ENCODE measurements at places on chromosomes 11 and 22.

DNA sequence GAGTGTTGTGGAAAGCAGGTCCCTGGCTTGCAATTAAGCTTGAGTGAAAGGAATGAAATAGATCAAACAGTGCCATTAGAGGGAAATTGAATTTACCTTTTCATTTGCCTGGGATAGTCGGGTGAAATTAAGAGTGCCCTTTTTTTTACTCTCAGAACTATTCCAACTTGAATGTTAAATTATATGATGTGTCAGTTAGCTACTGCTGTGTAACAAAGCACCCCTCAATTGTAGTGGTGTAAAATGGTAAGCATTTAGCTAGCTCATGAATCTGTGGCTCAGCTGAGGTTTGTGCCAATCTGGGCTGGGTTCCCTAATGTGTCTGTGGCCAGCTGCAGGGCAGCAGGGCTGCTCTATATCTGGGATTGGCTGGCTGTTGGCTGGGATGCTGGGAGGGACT lies 571.4 kb downstream of the MN1 start:
- no peak for DNase-seq

GRCh38 chr11:26478710-26479109 lies 93.4 kb downstream of the MUC15 start:
- DNase-seq: no peak

- no peak for DNase-seq
Observed at GRCh38 chr11:114296605-114297372, 590 bp downstream of the NNMT start.

GRCh38 chr11:18309691-18310090 lies 12.2 kb downstream of the HPS5 start:
- no peak for DNase-seq

DNA sequence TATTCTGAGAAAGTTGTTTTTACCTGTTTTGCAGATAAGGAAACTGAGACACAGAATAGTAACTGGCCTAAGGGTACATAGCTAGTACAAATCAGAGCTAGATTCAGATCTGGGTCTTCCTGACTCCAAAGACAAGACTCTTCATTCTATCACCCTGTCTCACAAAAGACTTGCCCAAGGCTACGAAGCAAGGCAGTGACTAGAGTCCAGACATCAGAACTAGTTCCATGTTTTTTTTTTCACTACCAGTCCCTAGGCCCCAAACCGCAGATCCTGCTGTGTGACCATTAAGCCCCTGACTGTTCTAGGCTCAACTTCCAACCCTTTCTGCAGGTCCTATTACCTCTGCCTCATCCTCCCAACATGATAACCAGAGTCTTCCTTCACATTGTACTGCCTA lies 1.5 kb downstream of the BACE1-AS start:
- no peak for DNase-seq

DNA sequence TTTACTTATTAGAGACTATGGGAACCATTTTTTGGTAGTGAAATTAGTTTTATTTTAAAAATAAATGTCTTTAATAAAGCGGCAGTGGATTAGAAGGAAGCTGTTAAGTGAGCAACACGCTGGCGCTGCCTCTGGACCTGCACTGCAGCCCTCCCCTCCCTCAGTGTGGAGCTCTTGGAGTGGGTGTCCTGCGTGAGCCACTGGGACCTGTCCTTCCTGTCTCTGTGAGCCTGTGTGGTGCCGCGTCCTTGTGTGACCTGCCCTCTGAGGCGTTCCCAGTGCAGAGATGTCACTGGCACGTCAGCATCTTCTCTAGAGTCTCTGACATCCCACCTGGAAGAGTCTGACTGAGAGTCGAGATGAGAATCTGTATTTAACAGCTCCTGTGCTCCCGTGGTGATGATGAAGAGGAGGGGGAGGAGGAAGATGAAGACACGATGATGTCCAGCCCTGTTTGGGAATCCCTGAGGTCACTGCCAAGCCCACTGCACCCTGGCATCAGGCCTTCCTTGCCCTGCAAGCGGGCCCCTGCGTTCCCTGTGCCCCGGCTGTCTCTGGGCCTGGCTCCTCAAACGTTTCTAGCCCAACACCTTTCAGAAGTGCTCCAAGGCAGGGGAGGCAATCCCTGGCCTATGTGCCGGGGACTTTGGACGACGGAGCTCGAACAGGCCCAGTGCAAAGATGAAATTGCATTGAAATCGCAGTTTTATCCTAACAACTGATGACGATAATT lies 271.8 kb downstream of the TBC1D22A start:
- DNase-seq: no peak

DNA sequence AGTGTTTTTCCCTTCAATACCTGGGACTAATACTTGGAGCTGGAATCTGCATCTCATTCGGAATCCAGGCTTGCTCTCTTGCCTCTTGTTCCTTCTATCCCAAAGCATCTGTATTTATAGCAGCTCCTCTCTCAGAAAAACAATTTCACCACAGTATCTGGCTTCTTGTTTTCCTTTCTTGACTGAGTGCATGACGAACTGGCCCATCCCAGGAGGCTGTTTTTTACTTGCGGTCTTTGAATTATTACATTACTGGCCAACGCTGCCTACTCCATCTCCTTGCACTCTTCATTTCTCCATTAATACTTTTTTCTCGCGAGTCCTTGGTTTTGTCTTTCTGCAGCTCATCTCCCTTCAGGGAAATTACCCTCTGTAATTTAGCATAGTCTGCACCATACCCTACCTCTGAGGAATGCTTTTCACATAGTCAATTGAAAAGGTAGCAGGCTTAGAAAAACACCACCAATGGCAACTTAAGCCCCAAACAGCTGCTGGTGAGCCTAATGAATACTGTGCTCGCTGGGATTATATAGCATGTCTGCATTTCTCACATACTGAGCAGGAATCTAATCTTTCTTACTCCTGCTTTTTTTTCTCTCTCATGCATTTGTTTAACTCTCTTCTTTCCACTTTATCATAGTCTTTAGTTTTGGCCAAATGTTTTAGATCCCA lies 277.4 kb upstream of the SESN3 start:
- DNase-seq: no peak

DNA sequence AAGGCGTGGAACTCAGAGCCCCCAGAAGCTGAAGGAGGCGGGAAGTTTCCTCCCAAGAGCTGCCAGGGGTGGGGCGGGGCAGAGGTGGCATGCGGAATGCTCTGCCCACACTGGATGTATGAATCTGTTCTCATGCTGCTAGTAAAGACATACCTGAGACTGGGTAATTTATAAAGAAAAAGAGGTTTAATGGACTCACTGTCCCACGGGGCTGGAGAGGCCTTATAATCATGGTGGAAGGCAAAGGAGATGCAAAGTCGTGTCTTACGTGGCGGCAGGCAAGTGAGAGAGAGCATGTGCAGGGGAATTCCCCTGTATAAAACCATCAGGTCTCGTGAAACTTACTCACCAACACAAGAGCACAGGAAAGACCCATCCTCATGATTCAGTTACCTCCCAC lies 57.6 kb downstream of the SMIM38 start:
- DNase-seq: no peak

DNA sequence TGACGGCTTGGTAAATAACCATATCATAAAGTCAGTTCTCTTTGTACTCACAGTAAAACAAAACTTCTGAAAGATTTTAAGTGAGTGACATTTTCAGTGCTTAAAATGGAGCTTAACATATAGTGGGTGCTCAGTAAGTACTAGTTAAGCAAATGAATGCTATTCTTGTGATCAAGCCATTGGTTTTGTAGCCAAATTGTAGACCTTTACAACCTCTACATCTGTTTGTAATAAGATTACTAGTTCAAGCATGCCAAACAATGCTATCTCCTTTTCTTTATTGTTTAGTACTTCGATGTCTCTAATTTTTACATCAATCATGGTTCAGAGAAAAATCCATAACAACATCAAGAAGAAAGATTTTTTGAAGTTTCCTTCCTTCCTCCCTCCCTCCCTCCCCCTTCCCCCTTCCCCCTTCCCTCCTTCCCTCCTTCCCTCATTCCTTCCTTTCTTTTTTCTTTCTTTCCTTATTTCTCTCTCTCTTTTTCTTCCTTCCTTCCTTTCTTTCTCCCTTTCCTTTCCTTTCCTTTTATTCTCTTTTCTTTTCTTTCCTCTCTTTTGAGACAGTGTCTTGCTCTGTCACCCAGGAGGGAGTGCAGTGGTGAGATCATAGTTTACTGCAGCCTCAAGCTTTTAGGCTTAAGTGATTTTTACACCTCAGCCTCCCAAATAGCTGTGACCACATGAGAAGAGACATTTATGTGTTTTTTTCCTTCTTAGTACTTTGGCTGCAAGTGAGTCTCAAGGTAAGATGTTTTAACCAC lies 5.7 kb upstream of the OR51B4 start:
- DNase-seq: no peak

DNA sequence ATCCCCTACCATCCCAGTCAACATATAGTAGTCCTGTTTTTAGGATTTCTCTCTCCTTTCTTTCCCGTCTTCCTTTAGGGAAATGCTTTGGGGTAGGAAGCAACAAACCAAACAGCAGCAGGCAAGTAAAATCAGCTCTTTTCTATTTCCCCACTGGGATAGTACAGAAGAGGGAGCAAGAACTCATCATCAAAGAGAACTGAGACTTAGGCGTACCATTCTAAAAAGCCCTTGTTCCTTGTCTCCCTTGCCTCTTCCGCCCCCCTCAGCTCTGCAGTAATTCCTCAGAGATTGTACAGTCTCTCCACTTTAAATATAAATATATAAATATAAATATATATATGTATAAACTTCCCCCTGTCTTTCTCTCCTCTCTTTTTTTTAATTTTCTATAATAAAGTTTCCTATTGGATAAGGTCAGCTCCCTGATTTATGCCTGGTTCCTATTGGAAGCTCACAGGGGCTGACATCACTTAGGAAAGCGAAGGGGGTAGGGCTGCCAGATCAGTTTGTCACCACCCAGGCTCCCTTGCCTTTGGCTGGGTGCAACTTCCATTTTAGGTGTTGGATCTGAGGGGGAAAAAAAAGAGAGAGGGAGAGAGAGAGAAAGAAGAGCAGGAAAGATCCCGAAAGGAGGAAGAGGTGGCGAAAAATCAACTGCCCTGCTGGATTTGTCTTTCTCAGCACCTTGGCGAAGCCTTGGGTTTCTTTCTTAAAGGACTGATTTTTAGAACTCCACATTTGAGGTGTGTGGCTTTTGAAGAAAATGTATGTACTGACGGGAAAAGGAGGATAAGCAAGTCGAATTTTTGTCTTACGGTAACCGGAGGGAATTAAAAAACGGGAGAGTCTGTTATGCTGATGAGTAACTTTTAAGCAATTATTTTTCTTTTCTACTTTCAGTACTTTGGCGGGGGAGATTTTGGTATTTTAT lies at the start of gene CTNND1:
Gene CTNND1, plus strand, starts transcription at position 502 of the 934 bp plus-strand sequence. CDS start 29,677 bp downstream, outside the sequence.
- peak; percentile 27 for DNase-seq

GRCh38 chr22:27152033-27152432 lies 494.6 kb downstream of the MIAT start:
- DNase-seq: no peak

GRCh38 chr11:31817621-31818424 lies 6.7 kb upstream of the PAX6 start:
- no peak for DNase-seq

DNA sequence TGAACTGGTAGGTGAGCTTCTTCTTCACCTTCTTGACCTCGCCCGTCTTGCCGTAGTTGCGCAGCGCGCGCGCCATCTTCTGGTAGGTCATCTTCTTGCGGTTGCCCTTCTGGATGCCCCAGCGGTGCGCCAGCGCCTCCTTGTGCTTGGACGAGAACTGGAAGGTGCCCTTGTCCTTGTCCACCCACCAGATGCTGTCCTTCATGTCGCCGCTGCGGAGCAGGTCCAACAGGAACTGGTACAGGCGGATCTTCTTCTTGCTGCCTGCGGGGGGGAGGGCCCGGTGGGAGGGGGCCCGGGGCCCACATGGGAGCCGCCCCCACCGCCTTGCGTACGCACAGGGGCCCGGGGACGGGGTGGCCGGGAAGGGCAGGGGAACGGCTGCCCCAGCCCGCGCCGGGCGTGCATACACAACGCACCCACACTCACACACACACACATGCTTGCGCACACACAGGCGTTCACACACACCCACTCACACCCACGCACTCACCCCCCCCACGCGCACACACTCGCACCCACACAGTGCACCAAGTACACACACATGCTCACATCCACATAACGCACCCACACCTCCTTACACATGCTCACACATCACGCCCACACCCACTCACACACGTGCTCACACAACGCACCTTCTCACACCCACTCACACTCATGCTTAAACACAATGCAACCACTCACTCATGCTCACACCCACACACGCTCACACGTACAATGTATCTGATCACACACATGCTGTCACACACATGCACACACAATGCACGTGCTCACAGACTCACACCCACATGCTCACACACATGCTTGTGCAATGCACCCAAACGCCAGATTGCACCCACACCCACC lies 3.0 kb upstream of the MYBPC3 start:
- DNase-seq: peak; percentile 96

- no peak for DNase-seq
Observed at GRCh38 chr22:30673136-30673535, 5.5 kb upstream of the DUSP18 start.

GRCh38 chr11:77130763-77131513 lies 2.9 kb downstream of the MYO7A start:
- DNase-seq: no peak

DNA sequence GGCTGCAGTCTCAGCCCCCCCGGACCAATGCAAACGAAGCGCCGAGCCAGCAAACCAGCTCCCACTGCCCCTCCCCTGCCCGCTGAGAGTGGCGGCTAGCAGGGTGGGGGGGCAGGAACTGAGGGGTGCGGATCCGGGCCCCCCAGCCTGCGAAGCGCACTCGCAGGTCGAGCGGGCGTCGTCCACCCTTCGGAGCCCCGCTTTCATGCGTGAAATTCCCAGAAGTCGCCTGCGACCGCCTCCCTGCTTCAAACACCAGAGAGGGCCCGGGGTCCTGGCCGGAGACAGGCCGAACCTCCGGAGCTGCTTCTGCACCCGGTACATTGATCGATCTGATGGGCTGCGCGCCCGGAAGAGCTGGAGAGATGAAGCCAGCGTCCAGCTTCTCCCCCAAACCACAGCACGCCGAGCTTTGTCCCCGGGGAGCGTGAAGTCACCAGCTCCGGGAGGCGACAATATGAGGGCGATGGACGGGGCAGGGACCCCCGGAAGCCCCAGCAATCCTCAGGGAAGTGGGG lies 646 bp upstream of the PATZ1 start:
- DNase-seq: peak; percentile 77

- no peak for DNase-seq
Observed at GRCh38 chr22:32803020-32803737, 1.7 kb downstream of the TIMP3 start.

Data from NCI-H1930 (cell line).